Substantia nigra (tissue), 51 donors: ENCODE measurements at places on chromosomes 12 and 14.
A peak's percentile ranks its signal among the peaks of the same experiment; 100 is the strongest.

GRCh38 chr12:23431006-23431405 is 518.5 kb downstream of the SOX5 start:
- DNase-seq = no peak

GRCh38 chr14:92425101-92425500 is 88.5 kb upstream of the RIN3 start:
- DNase-seq = no peak

DNA sequence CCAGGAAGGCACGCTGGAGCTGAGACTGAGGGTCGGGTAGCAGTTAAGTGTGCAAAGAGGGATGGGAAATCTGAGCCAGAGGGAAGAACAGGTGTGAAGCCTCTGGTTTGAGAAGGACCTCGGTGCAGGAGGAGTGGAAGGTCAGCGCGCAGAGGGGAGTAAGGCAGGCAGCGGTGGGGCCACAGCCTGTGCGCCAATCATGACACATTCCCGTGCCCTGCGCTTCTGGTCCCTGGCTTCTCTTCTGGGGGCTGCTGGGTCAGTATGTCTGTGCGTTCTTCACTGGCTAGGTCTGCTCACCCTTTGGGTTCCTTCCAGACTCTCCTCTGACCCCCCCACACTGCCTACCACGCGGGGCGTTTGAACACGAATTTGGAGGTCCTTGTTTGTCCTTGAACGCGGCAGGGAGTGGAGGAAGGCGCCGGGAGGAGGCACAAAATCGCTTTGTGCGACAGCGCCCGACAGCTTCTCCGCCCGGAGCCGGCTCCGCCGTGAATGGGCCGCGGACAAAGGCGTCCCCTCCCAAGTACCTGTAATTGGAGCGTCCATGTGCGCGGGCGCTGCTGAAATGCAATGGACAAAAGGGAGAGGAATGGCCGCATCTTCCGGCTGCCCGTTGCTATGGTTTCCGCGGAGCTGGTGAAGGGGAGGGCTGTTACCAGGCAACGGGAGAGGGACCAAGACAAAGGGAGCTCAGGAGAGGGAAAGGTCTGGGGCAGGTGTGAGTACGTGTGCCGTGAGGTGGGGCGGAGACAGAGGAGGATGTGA is 207.2 kb upstream of the SRRM4 start:
- peak; percentile 28 for DNase-seq

DNA sequence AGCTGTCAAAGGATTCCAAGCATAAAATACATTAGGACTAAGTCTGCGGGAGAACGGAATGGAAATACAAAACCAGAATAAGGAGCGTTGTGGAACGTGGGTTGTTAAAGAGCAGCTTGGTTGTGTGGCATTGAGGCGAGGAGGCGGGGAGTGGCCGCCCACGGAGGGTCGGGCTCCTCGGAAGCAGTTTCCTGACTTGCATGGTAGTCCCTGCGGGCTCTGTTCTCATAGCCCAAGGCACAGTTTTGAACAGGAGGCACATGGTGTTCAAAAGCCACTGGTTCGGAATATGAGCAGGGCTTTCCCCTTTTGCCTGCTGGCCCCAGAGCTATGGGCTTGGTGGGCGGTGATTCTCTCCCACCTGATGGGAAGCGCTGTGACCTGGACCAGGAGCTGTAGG is 12.2 kb downstream of the DDX51 start:
- DNase-seq = no peak

GRCh38 chr12:109446869-109447268 is 30.2 kb downstream of the KCTD10 start:
- DNase-seq = no peak

DNA sequence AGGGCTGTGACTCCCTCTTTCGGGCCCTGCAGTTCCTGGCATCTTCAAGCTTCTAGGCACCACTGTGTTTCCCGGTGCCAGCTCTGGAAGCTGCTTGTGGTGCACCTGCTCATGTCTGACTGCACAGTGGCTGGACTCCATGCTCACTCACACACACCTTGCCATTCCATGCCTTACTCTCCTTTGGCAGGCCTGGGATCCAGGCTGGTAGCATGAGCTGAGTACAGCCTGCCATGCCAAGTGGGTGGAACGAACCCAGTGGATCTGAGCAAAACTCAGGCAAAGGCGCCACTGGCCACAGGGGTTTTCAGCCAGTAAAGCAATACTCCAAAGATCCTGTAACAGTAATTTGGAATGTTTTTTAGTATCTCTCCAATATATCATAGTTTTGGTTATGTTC is 902.7 kb upstream of the USP15 start:
- DNase-seq = no peak

- DNase-seq = no peak
These were observed 4.6 kb upstream of the CD4 start for GRCh38 chr12:6784761-6785160.

GRCh38 chr14:85387181-85387580 is 142.8 kb upstream of the FLRT2 start:
- DNase-seq = no peak

- DNase-seq = no peak
These were observed 96.1 kb downstream of the ZFC3H1 start for GRCh38 chr12:71567537-71567936.

DNA sequence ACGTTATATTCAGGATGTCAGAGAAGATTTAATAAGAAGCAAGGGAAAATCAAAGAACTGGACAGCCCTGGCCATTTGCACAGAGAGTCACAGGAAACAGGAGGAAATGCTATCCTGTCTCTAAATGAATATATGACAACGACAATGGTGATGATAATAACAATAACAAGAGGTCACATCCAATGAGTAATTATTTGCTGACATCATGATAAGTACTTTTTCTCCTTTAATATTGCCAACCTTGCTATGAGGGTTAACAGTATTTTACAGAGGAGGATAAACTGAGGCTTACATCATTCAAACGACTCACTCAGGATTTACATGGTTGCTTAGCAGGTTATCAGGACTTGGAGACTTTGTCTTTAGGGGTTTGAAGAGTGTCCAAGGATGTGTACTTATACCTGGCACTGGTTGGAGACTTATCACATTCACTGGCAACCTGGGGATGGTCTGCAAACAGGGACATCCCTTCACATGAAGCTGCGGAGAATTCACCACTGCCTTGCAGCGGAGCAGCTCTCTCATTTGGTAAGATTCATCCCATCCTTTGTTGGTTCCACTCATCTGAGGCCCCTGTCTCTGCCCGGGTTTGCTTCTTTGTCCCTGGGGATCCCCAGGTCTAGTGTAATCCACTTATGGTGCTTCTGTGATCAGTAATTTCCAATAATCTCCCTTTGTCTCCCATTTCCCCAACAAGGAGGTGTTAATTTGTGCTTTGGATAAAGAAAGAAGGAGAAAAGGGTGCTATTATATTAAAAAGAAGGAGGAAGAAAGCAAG is 637.8 kb downstream of the BCL11B start:
- no peak for DNase-seq

- no peak for DNase-seq
These were observed 346.7 kb upstream of the PRICKLE1 start for GRCh38 chr12:42936260-42936659.

DNA sequence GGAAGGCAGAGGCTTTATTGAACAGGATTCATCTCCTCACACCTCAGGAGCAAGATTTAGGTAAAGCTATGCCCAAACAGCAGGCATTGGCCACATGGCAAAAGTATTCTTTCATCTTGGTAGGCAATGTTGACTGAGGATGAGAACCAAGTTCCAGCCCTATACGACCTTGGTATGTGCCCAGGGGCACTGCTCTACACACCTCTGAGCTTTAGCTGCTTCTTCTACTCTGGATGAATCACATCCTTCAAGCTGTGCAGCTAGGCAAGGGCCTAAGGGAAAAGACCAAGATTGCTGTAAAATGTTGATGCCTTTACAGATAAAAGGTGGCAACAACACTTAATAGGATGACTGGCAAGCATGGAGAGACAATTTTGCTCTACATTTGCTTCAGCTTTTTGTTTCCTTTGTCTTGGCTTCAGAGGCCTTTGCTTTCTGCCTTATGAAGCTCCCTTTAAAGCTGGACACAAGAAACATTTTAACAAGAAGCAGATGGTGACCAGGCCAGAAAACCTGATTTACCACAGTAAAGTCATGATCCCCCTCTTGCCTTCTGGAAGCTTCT is 183.3 kb upstream of the KITLG start:
- DNase-seq = no peak

GRCh38 chr14:92625213-92625612 is 111.6 kb downstream of the RIN3 start:
- no peak for DNase-seq

- no peak for DNase-seq
These were observed 44.5 kb downstream of the NUBPL start for GRCh38 chr14:31605702-31606101.

DNA sequence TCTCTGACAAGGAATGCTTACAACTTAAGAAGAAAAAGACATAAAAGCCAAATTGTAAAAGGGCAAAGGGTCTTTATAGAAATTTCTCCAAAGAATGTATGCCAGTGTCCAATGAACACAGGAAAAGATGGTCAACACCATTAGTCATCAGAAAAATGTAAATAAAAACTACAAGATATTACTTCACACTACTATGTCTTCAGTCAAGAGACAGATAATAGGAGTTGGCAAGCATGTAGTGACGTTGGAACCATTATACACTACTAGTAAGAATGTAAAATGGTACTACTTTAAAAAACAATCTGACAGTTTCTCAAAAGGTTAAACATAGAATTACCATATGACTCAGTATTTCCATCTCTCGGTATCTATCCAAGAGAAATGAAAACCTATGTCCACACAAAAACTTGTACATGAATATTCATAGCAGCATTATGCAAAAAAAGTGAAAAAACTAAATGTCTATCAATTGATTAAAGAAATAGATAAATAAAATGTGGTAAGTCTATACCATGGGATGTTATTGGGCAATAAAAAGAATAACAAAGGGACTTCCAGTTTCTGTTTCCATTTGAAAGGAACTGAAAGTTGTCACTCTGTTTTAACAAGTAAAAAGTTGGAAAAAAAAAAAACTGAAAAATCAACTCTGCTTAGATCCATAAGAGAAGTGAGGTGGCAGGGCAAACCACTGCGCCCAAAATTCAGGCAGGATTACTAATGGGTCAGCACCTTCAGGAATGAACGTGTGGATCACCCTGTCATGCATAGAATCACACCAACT is 69.8 kb downstream of the ALG10B start:
- no peak for DNase-seq

GRCh38 chr12:48291511-48291910 is 59.2 kb downstream of the ZNF641 start:
- DNase-seq = no peak

DNA sequence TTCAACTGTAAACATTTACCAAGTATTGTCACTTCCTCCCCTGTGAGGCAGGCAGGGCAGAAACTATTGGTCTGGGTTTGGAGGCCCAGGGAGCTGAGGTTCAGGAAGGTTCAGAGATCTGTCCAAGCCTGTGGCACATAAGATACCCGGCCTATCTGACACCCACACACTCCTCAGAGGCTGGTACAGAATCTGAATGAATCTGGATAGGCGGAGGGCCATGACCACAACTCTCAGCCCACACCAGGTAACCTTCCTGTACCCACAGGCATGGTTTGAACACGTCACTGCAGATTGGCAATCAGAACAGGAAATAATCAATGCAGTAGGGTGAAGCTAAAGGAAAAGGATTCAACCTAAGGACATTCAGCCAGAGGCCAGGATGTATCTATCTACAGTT is 92.8 kb upstream of the TMCC3 start:
- no peak for DNase-seq

- no peak for DNase-seq
These were observed 15.7 kb downstream of the PLEKHG7 start for GRCh38 chr12:92718483-92718990.

DNA sequence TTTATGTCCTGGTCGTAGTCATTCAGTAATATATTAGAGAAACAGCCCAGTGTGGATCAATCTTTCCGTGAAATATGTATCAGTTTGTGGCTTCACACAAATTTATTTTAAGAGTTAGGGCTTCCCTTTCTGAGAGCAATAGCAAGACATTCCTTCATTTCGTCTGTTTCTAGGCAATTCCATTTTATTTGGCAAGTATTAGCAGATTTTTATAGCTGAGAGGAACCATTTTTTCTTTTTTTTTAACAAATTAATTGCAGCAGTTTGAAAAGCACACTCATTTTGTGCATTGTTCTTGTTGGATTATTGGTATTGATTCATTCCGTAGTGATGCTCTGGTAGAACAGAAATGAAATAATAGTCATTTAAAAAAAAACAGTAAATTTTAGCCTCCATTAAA is 132.9 kb downstream of the SRGAP1 start:
- no peak for DNase-seq

- no peak for DNase-seq
These were observed 899 bp downstream of the TPCN1 start for GRCh38 chr12:113221997-113222729.

DNA sequence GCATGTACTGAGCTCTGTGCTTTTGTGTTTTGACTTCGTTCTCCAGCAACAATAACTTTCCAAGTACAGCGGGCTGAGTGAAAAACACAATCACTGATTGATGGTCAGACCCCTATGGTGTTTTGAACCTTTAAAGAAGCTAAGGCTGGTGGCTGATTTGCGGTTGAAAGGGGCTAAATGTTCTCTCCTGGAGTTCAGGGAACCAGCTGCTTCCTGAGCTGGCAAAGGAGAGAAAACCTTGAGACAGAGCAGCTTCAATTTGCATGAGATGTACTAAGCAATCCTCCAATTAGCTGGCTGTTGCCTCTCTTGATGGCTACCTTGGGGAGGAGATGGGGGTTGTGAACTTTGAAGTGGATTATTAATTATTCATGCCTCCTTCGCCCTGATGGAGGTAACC is 546.7 kb upstream of the SEL1L start:
- DNase-seq = no peak

DNA sequence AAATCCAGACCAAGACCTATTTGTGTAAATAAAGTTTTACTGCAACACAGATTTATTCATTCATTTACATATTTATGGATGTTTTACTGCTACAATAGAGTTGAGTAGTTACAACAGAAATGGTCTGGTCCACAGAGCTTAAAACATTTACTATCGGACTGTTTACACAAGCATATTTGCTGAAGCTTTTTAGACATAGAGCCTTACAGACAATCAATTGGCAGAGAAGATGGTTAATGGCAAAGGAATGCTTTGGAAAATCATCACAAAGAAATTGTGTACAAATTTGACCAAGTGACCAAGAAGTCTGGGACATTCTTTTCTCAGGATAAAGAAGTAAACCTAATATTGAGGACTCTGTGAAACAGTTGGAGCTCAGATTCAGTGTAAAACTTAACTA is 504.3 kb downstream of the SLC16A7 start:
- DNase-seq = no peak

- DNase-seq = no peak
These were observed 92.9 kb downstream of the ATP23 start for GRCh38 chr12:58034311-58034710.

DNA sequence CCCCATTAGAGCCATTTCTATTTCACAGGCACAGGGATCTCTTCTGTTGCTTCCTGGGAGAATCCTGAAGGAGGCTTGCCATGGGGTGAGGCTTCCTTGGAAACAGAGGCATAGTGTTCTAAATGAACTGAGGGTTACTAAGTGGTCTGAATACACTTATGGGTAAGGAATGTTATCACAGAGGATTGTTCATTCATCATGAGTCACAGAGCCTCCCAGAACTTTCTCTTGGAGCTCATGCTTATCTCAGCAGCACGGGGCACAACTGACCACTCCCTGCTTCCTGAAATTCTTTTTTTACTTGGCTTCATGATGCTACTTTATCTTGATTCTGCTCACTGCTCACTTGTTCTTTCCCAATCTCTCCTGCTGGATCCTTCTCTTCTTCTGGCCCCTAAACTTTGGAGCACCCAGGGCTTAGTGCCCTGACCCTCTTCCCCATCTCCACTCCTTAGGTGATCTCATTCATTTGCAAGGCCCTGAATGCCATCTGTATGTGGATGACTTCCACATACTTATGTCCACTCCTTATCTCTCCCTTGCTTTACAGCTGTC is 57.9 kb downstream of the ANO6 start:
- DNase-seq = no peak

- DNase-seq = no peak
These were observed 160.0 kb upstream of the SOX5 start for GRCh38 chr12:24109381-24110039.
